Neuronal stem cell (in vitro differentiated cells): ENCODE measurements at places on chromosomes 12 and 14.

GRCh38 chr12:121391619-121392324, 8.1 kb upstream of the RNF34 start:
- DNase-seq, result no peak

GRCh38 chr14:24130717-24131548, 474 bp downstream of the FITM1 start:
- no peak for DNase-seq

DNA sequence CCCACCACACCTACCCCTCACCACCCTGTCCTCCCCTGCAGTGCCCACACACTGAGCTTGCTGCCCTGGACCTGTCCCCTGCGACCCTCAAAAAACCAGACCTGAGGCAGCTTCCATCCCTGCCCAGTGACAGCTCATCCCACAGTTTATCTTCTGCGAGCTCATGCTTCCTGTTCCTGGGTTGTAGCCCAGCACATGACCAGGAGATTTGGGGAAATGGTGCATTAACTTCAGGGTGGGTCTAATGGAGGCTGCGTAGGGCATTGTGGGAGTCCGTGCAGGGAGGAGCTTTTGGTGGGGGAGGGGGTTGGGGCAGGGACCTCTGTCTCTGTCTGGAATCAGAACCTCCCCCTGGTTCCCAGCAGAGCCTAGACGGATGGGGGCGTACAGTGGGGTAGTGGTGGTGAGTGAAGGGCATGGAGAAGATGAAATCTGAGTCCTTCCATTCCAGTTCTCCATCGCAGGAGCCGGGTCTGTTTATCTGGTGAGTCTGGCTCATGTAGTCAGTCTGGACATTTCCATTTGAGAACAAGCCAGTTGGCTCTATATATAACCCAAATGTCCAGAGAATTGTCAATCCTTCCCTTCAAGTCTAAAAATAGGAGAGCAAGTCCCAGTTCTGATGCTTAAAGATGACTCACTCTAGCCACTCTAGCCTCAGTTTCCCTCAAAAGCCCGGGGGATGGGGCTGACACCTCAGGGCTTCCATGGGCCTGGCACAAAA, 270.9 kb downstream of the CACNA1C start:
- DNase-seq, result no peak

DNA sequence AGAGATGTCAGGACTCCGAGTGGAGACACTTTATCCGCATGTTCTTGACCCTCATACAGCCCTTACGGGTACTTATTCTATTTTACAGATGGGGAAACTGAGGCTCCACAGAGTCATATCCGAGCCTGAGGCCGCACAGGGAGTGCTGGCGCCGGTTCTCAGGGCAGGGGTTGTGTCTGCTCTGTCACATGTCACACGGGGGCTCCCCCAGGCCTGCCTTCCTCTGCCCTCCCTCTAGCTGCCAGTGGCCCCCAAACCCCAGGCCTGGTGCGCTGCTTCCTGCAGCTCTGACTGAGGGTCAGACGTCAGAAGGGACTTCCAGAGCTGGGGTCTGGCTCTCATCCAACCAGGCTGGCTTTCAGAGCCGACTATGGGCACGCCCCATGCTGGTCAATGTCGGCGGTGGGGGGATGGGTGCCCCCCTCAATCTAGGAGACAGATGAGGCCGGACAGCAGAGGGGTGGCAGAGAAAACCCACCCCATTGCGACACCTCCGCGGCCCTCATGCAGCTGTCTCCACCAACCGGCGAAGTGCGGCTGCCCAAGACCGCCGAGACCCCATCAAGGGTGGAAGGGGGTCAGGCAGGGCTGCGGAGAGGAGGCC, 811 bp upstream of the INF2 start:
- DNase-seq, result no peak

DNA sequence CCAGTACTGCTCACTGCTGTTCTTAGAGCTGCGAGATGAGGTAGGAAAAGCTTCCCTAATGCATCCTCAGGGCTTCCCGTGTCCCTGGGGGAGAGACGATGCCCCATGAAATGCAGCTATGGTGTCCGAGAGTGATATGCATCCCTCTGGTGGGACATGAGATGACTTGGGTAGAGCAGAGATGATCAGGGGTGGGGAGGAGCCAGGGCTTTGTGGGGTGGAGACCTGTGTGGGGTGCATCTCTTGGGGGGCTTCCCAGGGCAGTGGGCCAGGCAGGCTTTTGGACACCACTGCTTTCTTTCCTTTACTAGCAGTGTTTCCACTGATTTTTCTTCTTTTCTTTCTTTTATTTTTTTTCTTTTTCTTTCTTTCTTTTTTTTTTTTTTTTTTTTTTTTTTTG, 147.3 kb downstream of the ADGRD1 start:
- no peak for DNase-seq

GRCh38 chr12:7289743-7290142, 14.1 kb upstream of the ACSM4 start:
- peak; percentile 39 for DNase-seq

DNA sequence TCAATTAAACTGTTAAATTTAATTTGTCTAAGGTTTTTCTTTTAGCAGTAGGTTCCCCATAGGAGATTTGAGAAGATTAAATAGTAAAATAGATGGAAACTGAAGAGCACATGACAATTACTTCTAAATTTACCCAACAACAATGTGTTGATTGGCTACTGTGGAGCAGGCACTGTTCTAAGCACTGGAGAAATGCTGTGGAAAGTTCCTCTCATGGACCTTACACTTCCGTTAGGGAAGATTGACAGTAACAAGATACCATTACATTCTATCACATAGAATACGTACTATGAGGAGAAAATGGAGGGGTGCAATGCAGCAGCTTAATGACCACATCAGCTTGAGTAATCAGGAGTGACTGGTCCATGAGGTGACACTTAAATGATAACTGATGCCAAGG, 8.1 kb upstream of the STAB2 start:
- DNase-seq, result no peak

DNA sequence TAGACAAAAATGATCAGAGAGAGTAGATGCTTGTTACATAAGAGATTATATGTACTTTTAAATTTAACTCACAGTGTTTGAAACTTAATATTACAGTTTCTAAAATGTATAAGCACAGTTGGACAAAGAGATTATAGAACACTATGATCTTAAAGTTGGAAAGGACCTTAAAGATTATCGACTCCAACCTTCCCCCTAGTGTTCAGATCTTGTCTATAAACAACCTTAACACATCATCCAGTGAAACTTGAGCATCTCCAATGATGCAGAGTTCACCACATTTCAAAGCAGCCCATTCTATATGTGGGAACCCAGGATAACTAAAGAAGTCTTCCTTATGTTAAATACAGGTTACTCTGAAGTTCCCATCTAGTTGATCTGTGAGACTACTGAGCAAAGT, 480.8 kb downstream of the RMST start:
- DNase-seq, result no peak

- DNase-seq, result no peak
Observed at GRCh38 chr12:91603060-91603459, 420.4 kb upstream of the DCN start.

GRCh38 chr12:109572506-109572845, 828 bp downstream of the MMAB start:
- DNase-seq, result no peak

GRCh38 chr12:10847744-10848143, 1.5 kb downstream of the PRR4 start:
- no peak for DNase-seq

GRCh38 chr12:12384571-12385340, 27.9 kb downstream of the BORCS5 start:
- DNase-seq, result no peak

DNA sequence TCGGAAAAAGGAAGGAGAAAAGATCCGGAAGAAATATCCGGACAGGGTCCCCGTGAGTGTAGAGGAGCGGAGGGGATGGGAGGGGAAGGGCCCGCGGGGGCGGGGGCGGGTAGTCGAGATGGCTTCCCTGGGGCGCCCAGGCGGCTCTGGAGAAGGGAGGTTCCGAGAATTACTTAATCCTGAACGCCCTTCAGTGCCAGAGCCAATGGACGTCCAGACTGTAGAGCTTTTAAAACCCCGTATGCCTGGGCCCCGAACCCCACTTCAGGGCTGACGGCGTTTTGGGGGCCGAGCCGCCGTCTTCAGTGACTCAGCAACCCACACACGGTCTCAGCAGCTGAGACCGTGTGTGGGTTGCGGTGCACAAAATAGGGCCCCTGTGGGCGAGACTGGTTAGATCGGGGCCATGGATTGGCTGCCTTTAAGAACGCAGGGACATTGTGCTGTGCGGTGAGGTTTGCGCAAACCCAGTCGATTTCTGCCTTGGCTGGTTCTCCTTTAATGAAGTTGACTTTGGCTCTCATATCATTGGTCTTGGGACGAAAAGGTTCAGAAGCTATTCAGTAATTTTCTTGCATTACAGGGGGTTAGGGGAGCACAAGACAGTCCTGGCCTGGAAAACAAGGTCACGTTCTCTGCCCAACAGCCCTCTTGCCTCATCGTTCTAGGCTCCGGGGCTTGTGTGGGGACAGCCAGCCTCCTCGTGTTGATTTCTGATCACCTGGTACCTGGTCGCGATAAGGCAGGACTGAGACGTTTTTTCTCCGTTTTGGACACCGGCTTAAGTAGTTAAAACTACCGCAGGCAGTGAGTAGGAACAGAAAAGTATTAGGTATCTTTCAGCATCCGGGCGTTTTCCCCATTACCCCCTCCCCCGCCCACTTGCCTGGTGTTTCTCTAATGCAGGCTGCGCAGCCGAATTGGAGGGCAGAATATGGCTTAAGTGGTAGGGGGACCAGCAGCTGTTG, 775 bp downstream of the GABARAPL1 start:
- DNase-seq, result no peak

GRCh38 chr12:7016958-7017571, 1.2 kb downstream of the LPCAT3 start:
- DNase-seq, result no peak

DNA sequence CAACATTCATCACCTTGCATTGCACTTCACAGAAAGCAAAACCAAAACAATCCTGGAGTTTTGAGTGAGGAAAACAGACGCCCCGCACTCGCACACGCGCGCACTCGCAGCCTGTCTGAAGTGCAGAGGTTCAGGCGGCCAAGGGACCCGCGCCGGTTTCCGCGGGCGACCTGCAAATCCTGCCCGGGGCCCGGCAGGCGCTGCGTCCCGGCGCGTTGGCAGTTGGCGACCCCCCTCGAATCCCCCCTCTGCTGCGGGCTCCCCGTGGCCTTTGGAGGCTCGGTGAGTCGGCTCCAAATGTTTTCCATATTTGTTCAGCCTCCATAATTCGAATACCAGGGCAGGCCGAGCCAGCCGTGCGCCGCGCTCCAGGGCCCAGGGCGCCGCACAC, at the start of gene SSPN:
TSS of gene SSPN (plus strand) at position 324 of the 391 bp plus-strand sequence. CDS start 100 bp downstream, outside the sequence.
- peak; percentile 12 for DNase-seq

DNA sequence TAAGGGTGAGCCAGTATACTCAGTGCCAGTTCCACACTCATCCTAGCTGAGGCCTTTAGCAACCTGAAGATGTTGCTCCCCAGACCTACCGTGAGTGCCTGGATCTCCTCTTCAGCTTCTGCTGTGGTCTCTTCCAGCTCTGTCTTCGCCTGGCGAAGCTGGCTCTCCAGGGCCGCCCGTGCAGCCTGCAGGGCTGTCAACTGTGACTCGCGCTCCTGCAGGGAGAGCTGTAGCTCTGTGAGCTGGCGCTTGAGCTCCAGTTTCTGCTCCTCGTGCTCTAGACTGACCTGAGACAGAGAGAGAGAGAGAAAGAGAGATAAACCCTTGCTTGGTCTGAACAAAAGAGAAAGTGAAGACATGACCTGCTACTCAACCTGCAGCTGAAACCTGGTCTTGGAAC, 84.0 kb downstream of the PRKAB1 start:
- no peak for DNase-seq

DNA sequence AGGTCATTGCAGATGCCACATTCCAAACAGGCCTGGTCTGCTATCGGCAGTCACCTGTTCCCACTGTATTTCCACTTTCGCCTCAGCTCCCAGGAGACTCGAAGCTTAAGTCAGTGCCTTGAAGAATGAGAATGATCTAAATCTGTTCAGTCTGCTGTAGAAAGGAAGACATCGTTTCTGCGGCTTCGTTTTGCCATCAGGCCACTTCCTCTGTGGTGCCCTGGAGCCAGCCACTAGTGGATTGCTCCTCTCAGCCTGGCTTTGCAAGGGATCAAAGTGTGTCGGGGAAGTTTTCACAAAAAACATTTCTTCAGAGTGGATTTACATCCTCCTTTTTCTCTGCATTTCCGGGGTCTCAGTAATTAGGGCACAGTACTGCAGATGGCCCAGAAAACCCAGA, 66.7 kb downstream of the AACS start:
- DNase-seq, result no peak

GRCh38 chr12:52582971-52583456, 9.4 kb upstream of the KRT74 start:
- DNase-seq, result peak; percentile 71

- no peak for DNase-seq
Observed at GRCh38 chr14:63457498-63457897, 85.7 kb downstream of the PPP2R5E start.

DNA sequence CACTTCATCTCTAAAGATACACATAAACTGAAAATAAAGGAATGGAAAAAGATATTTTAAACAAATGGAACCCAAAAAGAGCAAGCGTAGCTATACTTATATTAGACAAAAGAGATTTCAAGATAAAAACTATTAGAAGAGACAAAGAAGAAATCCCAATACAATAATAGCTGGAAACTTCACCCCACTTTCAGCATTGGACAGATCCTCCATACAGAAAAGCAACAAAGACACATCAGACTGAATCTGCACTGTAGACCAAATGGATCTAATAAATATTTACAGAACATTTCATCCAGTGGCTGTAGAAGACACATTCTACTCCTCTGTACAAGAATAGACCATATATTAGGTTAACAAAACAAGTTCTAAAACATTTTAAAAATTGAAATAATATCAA, 117.6 kb upstream of the PDE3A start:
- DNase-seq, result no peak
